ENCODE measurements at places on chromosomes 16 and 17. TPM values are rescaled to one million over a fixed set of nuclear protein-coding genes. Genes with fewer than 3 reads are reported as not detected.

Gene C16orf89
- polyA plus RNA-seq = 4.0 TPM

Gene SYNGR2
- polyA plus RNA-seq = 92.8 TPM

Gene ZNF287
- 32.0 TPM for polyA plus RNA-seq

Gene ITGAD
- polyA plus RNA-seq = not detected

Gene OTOP2
- polyA plus RNA-seq = not detected

Gene PRSS33
- not detected for polyA plus RNA-seq

Gene LRRC37A
- 1.8 TPM for polyA plus RNA-seq

Gene SP2
- polyA plus RNA-seq = 4.3 TPM

Gene KCNG4
- not detected for polyA plus RNA-seq

Gene CHD9NB
- 0.17 TPM for polyA plus RNA-seq

Gene RPL13
- 3,221 TPM for polyA plus RNA-seq

Gene MARVELD3
- polyA plus RNA-seq = not detected

Gene CBX4
- polyA plus RNA-seq = 9.8 TPM

Gene MEIOC
- not detected for polyA plus RNA-seq

Gene NECAB2
- 3.2 TPM for polyA plus RNA-seq

Gene PYDC1
- not detected for polyA plus RNA-seq

Gene TBX21
- 0.15 TPM for polyA plus RNA-seq

Gene TRPV3
- 2.8 TPM for polyA plus RNA-seq

Gene GUCY2D
- not detected for polyA plus RNA-seq

Gene HS3ST3B1
- polyA plus RNA-seq = 0.73 TPM

Gene LDAF1
- 21.0 TPM for polyA plus RNA-seq

Gene CMTR2
- polyA plus RNA-seq = 2.7 TPM

Gene FBXO39
- polyA plus RNA-seq = 0.37 TPM

Gene BANP
- polyA plus RNA-seq = 6.1 TPM

Gene FZD2
- polyA plus RNA-seq = 3.0 TPM

Gene PPP1R1B
- polyA plus RNA-seq = 2.1 TPM

Gene TBC1D26
- 0.07 TPM for polyA plus RNA-seq

Gene TBC1D3H
- polyA plus RNA-seq = not detected

Gene AATK
- polyA plus RNA-seq = 6.5 TPM

Gene KRTAP4-9
- not detected for polyA plus RNA-seq

Gene CLDN7
- 1.3 TPM for polyA plus RNA-seq

Gene ABCC6
- polyA plus RNA-seq = 0.17 TPM

Gene ASPHD1
- 0.28 TPM for polyA plus RNA-seq

Gene COG7
- 12.0 TPM for polyA plus RNA-seq

Gene PKD1
- 114 TPM for polyA plus RNA-seq

Gene ATP6V0D1
- 73.3 TPM for polyA plus RNA-seq

Gene AGRP
- 0.10 TPM for polyA plus RNA-seq

Gene CCL8
- not detected for polyA plus RNA-seq

Gene ASIC2
- polyA plus RNA-seq = not detected

Gene MPO
- polyA plus RNA-seq = 0.07 TPM

Gene PLA2G10
- polyA plus RNA-seq = not detected

Gene RAB37
- 2.7 TPM for polyA plus RNA-seq

Gene PIK3R5
- 1.4 TPM for polyA plus RNA-seq

Gene CDRT4
- polyA plus RNA-seq = 4.2 TPM

Gene ZNF385C
- polyA plus RNA-seq = 0.09 TPM

Gene METTL9
- polyA plus RNA-seq = 35.7 TPM

Gene FBF1
- polyA plus RNA-seq = 1.6 TPM

Gene FBXW10B
- 2.2 TPM for polyA plus RNA-seq

Gene TAT
- polyA plus RNA-seq = not detected

Gene NDRG4
- polyA plus RNA-seq = 507 TPM

Gene KRTAP1-5
- not detected for polyA plus RNA-seq

Gene KRT25
- not detected for polyA plus RNA-seq

Gene CCL14
- polyA plus RNA-seq = 77.3 TPM

Gene PPM1E
- polyA plus RNA-seq = 0.20 TPM

Gene CARHSP1
- 76.3 TPM for polyA plus RNA-seq
